ENCODE measurements at places on chromosomes 3 and 15.

GRCh38 chr15:70100474-70101341, 3.0 kb upstream of the TLE3 start:
- no peak for DNase-seq

DNA sequence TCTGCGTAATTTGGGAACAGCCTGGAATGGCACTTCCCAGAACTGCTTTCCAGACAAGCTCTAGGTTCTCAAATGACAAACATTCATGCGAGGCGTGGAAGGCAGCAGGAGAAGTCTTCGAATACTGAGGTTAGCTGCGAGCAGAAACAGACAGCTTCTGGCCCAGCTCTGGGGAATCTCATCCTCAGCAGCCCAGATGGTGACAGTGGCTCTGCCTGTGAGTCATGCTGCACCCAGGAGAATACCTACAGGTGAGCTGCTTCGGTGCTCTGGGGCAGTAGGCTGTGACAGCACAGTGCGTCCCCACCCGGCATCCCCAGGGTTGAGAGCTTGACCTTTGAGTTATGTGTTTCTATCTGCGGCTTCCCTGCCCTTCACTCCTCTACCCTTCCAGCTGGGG, 258.6 kb downstream of the KLF13 start:
- no peak for DNase-seq

GRCh38 chr3:179450261-179450701, 989 bp downstream of the GNB4 start:
- DNase-seq, result no peak

- no peak for DNase-seq
Observed at GRCh38 chr3:46496746-46497555, 825 bp upstream of the RTP3 start.

GRCh38 chr15:58506783-58507668, 75.2 kb downstream of the LIPC start:
- no peak for DNase-seq

DNA sequence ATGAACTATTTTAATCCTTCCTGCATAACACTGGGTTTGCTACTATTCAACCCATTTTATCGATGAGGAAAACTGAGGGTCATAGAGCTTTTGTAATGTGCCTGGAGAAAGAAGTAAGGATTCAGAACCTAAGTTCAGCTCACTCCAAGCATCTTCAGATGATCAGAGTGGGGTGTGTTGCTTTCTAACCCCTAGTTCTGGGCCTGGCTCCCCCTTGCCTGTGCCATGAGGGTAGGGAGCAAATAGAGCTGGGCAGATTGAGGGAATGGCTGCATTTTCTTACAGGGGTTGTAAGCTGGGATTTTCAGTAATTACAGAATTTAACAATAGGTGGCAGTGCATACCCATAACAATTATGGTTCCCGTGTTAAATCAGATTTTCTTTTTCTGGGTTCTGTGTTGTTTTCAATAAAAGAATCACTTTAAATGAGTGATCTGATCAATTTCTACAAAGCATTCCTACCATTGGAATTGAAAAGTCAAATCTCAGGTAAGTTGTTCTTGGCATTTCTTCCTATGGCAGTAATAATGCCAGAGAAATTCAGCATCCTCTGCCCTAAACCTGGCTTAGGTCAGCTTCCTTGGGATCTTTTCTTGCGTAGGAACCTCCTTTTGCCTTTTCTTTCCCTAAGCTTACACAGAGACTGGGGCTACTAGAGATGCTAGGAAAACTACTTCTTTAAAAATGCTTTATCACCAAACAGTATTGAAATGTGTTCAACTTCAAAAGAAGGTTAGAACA, 103.8 kb upstream of the IL12A start:
- DNase-seq, result no peak

DNA sequence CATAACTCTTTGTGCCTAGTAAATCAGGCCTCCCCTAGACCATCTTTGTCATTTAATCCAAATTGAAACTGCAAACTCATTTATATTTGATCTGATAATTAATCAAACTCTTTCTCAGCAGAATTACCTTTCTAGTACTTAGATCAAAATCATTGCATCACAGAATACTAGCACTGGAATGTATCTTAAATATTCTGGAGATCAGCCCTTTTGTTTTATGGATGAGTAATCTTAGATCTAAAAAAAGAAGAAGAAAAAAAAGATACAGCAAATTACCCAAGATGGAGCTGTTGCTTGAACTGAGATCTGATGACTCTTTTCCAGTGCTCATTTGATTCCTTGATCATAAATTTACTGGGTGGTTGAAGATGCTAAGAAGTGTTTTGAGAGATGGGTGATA, 47.9 kb downstream of the NAALADL2 start:
- DNase-seq, result no peak

GRCh38 chr3:165642761-165643420, 194.3 kb downstream of the BCHE start:
- DNase-seq, result no peak

GRCh38 chr3:107819656-107820055, 271.2 kb downstream of the CD47 start:
- DNase-seq, result no peak

Data from SIG-M5 (cell line).